ENCODE measurements at places on chromosomes 7 and 10. TPM values are rescaled to one million over a fixed set of nuclear protein-coding genes. Genes with fewer than 3 reads are reported as not detected.

The FAM25G gene
- total RNA-seq: not detected

The SNX10 gene
- total RNA-seq: 4.3 TPM

The ACTL6B gene
- not detected for total RNA-seq

The CCDC172 gene
- total RNA-seq: not detected

GRCh38 chr10:95788830-95789229, 32.9 kb downstream of the ENTPD1 start:
- no peaks in the 10 kb centered on the region for H3K36me3 ChIP-seq
- no peak overlapping the region for H3K27ac ChIP-seq
- H3K27me3 ChIP-seq: no peaks in the 10 kb centered on the region
- no peak for DNase-seq
- no peak overlapping the region for H3K4me3 ChIP-seq

- H3K4me1 ChIP-seq: peaks cover 3% of the 10 kb centered on the region
- H3K27me3 ChIP-seq: no peaks in the 10 kb centered on the region
- no peak overlapping the region for H3K4me3 ChIP-seq
- H3K36me3 ChIP-seq: no peaks in the 10 kb centered on the region
- H3K27ac ChIP-seq: no peak overlapping the region
- DNase-seq: no peak
These were observed 17.1 kb downstream of the PLXDC2 start for GRCh38 chr10:19833170-19833824.

DNA sequence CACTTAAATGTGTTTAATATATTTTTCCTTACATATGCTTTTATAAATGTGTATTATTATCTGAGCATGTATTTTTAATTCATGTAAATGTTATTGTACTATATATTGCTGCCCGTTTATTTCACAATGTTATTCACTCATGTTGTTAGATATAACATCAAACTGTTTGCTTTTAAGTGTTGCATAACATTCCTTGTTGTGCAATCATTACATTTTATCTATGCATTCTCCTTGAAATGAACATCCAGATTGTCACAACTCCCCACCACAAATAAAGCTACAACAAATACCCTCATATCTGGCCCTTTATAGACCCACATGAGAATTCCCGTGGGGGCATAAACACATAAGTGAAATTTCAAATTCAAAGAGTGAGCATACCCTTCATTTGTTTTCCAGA, 264.2 kb downstream of the HPSE2 start:
- no peaks in the 10 kb centered on the region for H3K36me3 ChIP-seq
- no peak for DNase-seq
- H3K4me3 ChIP-seq: no peak overlapping the region

GRCh38 chr10:1308173-1308961, 252.2 kb downstream of the WDR37 start:
- no peak overlapping the region for H3K27ac ChIP-seq
- H3K36me3 ChIP-seq: no peaks in the 10 kb centered on the region
- H3K27me3 ChIP-seq: no peaks in the 10 kb centered on the region
- no peaks in the 10 kb centered on the region for H3K4me1 ChIP-seq
- DNase-seq: no peak

DNA sequence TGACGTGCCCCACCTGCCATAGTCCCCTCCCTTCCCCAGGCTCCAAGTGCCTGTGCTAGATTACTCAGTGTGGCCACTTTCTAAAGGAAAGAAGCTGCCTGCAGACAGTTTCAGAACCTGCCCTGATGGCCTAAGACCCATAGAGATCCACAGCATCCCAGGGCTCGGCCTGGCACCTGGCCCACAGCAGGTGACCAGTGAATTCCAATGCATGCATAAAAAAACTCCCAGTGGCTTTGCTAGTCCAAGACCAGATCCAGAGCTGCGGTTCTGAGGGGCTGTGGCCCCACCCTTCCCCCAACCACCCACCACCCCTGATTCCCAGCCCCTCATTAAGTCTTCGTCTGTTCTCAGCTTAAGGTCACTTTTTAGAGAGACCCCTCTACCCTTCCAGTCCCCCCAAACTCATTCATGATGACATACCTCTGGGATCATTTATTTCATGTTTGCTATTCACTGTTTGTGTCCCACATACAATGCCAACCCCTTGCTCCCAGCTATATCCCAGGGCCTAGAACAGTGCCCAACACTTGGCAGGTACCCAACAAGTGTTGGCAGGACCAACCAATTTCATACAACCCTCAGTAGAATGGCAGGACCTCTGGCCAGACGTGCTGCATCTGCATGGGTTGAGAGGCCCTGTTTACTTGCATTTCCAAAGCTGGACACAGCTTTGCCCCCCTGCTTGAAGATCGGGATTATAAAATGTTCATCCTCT, 118.1 kb downstream of the RGS10 start:
- peaks cover 30% of the 10 kb centered on the region for H3K36me3 ChIP-seq
- no peak for DNase-seq
- H3K4me1 ChIP-seq: no peaks in the 10 kb centered on the region
- no peak overlapping the region for H3K27ac ChIP-seq

GRCh38 chr7:105841866-105842265, 34.5 kb downstream of the ATXN7L1 start:
- no peak overlapping the region for H3K4me3 ChIP-seq
- H3K36me3 ChIP-seq: no peaks in the 10 kb centered on the region
- H3K27ac ChIP-seq: no peak overlapping the region
- no peak for DNase-seq
- H3K4me1 ChIP-seq: peaks cover 35% of the 10 kb centered on the region

GRCh38 chr10:53702489-53702888, 929.9 kb upstream of the MBL2 start:
- H3K27ac ChIP-seq: no peak overlapping the region
- H3K4me3 ChIP-seq: no peak overlapping the region
- no peaks in the 10 kb centered on the region for H3K27me3 ChIP-seq
- no peaks in the 10 kb centered on the region for H3K4me1 ChIP-seq

GRCh38 chr7:2698581-2699288, 10.7 kb downstream of the AMZ1 start:
- no peaks in the 10 kb centered on the region for H3K36me3 ChIP-seq
- H3K27me3 ChIP-seq: no peaks in the 10 kb centered on the region
- H3K27ac ChIP-seq: no peak overlapping the region

DNA sequence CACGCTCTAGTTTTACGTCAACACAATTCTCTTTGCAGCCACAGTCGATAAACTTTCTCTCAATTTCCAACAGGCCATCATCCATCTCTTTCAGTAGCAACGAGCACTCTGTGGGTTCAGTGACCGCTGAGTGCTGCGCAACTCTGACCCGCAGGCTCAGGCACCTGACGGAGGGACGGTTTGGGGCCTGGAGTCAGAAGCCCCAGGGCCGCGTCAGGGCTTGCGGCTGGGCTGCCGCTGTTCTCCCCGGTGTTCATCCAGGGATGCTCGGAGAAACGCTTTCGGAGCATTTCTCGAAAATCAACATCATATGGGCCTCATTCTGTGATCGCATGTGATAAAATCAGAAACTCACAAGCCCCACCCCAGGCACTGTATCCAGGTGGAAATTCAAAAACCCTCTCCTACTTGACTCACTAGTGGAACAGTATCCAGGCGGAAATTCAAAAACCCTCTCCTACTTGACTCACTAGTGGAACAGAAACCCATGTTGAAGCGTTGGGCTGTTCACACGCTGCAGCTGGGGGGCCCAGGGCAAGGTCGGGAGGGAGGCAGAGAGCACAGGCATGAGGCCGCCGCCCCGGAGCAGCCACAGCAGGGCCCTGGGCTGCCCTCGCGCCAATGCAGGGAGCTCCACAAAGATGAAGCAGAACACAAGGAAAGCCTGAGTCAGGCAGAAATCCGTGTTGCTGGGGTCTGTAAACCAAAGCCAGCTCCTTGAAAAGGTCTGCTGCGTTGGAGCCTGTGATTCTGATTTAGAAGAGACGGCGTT, 73.3 kb upstream of the NKX6-2 start:
- no peak overlapping the region for H3K4me3 ChIP-seq
- no peaks in the 10 kb centered on the region for H3K36me3 ChIP-seq
- H3K27ac ChIP-seq: no peak overlapping the region
- peaks cover 2% of the 10 kb centered on the region for H3K27me3 ChIP-seq
- DNase-seq: no peak
